ENCODE measurements at places on chromosomes 4 and X.

- DNase-seq: no peak
Measured at GRCh38 chr4:182748949-182749348, 168.2 kb downstream of the DCTD start.

DNA sequence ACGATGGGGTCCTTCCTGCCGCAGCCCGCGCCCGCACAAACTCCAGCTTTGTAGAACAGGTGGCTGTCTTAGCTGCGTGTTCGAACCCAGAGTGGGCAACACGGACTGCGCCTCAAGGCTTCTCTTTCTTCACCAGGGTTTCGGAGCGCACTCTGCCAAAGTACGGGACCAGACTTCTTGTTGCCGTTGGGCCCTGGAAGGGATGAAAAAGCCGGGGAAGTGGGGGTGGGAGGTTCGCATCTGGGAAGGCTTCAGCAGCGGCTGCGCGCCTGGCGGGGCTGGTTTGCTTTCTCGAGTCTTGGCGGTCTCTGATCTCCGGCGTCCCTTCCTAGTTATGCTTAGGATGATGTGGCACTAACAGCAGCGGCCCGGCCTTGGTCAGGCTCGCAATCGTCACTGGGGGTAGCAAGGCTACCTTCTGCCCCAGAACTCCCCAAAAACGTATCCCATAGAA, 673 bp downstream of the PARM1 start:
- DNase-seq: no peak

DNA sequence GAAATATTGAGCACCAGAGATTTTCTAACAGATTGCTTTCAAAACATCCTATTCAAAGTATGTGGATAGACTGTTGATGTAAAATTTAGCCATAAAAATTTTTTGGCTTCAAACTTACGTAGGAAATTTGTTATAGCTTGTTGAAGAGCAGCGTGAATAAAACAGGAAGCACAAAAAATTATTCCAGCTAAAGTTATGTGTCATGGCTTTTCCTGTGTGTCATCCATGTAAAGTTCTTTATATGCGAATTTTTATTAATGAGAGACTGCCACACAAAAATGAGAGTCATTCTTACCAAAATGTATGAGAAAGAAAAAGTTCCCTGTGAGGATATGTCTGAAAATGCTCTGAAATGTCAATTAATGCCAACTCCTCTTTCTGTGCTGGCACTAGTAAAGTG, 19.5 kb downstream of the EPGN start:
- DNase-seq: no peak

DNA sequence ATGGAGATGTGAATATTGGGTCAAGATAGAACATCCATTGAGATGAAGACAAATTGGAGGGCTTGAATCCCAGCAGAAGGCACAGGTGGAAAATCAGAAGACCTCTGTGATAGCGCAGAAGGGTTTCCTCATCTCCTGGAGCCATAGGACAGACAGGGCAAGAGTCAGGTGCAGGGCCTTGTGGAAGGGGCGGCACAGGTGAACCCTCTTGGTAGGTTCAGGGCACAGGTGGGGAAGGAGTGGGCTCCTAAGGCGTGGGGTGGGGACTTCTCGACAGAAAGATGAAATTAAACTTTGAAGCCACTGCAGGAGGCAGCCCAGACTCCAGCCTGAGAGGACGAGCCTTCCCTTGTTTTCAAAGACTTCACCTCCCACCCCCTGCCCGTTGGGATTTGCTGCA, 9.3 kb upstream of the RGS12 start:
- no peak for DNase-seq

- no peak for DNase-seq
Measured at GRCh38 chr4:122403861-122404260, 25.1 kb downstream of the ADAD1 start.

- DNase-seq: no peak
Measured at GRCh38 chr4:162700358-162700757, 466.3 kb downstream of the NAF1 start.
